Progenitor cell of endocrine pancreas (in vitro differentiated cells): ENCODE measurements at places on chromosomes 3 and 15.

- no peak for DNase-seq
These were observed 173.8 kb downstream of the ADAMTS17 start for GRCh38 chr15:100167884-100168375.

DNA sequence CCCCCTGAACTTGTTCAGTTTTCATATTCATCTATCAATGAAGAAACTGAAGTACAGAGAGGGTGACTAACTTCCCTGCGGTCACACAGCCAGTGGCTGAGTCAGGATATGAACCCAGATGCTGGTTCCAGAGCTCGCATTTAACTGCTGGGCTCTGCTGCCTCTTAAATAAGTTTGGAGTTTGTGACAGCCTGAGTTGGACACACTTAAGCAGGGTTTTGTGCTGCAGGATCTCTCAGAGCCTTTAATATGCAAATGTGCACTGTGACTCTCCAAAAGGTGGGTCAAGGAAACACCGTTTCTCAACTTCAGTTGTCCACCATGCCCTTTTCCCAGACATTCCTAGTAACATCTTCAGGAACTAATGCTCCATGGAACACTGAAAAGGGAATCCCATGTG, 45.8 kb downstream of the EBLN2 start:
- DNase-seq, result no peak

DNA sequence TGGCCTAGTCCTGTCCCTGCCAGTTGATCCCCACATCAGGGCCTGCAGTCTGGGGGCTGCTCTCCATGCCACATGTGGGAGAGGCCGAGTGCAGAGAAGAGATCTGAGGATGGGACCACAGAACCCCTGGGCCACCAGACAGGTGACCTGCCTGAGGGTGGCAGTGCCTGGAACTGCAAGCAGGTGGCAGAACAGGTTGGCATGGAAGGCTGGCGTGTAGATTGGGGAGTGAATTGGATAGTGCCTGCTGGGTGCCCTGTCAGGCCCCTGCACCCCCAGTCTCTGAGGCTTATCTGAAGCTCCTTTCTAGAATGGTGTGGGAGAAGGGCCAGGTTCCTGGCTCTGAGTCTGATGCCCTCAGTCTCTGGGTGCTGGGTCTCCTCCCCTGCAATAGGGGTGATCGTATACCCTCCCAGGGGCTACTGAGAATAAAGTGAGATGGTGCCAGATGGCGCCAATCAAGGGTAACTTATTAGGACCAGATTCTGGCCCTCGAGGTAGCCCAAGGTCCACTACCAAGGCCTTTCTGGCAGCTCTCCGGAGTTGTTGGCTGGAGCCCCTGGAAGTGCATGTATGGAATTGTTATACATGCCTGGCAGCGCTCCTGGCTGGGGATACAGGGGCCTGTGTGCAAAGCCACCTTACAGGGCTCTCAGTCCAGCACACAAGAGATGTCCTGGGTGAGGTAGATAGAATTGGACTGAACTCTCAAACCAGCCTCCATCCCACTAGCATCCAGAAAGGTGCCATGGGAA, 15.7 kb downstream of the C3orf18 start:
- DNase-seq, result no peak

DNA sequence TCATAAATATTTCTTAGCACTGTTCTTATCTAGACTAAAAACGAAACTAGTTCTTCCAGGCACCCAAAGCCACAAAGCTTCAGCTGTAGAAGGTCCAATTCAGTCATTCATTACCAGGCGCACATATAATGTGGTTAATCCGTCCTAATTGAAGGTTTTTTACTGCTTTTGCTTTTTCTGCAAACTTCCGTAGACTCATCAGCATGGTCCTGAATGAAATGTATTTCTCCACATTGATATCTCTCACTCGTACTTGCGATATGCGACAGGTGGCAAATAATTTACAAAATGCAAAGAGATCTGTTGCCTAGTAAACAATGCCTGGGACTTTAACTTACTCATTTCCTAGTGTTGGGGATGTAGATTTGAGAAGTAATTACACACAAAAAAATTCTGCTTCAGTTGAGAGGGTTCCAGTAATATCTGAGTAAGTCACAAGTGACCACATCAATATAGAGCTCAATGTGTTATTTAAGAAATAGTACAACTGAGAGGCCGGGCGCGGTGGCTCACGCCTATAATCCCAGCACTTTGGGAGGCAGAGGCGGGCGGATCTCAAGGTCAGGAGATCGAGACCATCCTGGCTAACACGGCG, 75.0 kb upstream of the MBNL1 start:
- DNase-seq, result no peak

GRCh38 chr3:51712038-51712420, 5.2 kb downstream of the GRM2 start:
- DNase-seq, result no peak
